ENCODE measurements at places on chromosomes 3 and 15. TPM values are rescaled to one million over a fixed set of nuclear protein-coding genes. Genes with fewer than 3 reads are reported as not detected.
A peak's percentile ranks its signal among the peaks of the same experiment; 100 is the strongest.

- no peaks in the 10 kb centered on the region for H3K36me3 ChIP-seq
- H3K4me3 ChIP-seq: no peak overlapping the region
- peak; percentile 31 for DNase-seq
- H3K4me1 ChIP-seq: no peaks in the 10 kb centered on the region
- H3K27ac ChIP-seq: no peak overlapping the region
Observed at GRCh38 chr15:42138411-42138810, 18.0 kb downstream of the PLA2G4F start.

- H3K27me3 ChIP-seq: no peaks in the 10 kb centered on the region
- no peaks in the 10 kb centered on the region for H3K4me1 ChIP-seq
- DNase-seq: no peak
- no peak overlapping the region for H3K4me3 ChIP-seq
Observed at GRCh38 chr3:155701882-155702465, 42.9 kb downstream of the PLCH1 start.

Gene PP2D1
- total RNA-seq: not detected

Gene COX5A
- 83.5 TPM for total RNA-seq

GRCh38 chr3:182723596-182723995 is 69.7 kb upstream of the ATP11B start:
- DNase-seq: no peak
- H3K27me3 ChIP-seq: no peaks in the 10 kb centered on the region

DNA sequence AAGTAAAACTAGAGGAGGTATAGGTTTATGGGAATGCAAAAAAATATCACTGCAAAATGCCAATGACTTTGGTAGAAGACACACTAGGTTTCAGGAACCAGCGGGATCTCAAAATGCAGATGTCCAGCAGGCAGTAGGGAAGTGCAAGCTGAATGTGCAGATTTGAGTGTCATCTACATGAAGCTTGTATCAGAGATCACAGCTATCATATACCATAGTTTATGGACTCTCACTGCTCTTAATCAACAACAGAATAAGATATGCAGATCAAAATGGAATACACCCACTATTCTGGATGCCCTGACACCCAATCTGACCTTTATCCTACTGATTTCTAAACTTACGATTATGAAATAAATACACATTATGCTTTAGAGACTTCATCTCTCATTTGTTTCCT is 27.7 kb downstream of the TMCC1 start:
- H3K27ac ChIP-seq: no peak overlapping the region
- peaks cover 1% of the 10 kb centered on the region for H3K36me3 ChIP-seq
- no peak overlapping the region for H3K4me3 ChIP-seq

Gene SKOR1
- total RNA-seq: not detected

DNA sequence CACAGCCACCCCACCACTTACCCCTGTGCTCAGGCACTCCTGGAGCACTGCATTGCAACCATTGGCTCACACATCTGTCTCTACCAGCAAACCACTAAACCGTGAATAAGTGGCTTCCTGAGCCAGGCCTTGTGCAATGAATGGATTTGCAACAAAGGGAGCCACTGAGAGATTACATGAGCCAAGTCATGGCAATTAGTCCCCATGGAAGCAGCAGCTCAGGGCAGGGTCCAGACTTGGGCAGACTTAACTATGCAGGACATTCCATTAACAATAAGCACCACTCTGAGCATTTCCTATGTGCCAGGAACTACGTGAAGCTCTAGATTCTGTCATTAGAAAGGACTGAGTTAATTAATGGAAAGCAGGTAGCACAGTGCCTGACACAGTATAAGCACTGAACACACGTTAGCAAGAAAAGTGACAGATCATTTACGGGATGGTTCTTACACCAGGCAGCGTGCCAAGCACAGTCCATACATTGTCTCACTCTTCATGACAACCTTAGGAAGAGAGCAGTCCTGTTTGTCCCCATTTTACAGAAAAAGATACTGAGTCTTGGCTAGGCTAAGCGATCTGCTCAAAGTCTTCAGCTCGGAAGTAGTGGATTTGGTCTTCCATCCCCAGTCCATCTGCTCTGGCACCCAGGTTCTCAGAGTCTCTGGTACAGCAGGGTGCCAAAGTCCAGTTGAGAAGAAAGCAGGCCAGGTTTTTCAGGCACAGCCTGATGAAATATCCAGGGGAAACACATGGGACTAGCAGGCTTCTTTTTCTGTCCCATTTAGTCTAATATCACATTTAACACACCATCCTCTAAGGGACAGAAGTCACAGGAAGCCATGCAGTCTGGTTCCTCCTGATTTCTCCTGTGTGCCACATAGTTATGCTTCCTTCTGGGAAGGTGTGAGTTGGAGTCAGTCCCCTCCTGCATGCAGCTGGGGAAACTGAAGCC is 44.1 kb downstream of the LIPC start:
- no peaks in the 10 kb centered on the region for H3K36me3 ChIP-seq
- H3K4me1 ChIP-seq: peaks cover 7% of the 10 kb centered on the region
- H3K4me3 ChIP-seq: no peak overlapping the region
- no peaks in the 10 kb centered on the region for H3K27me3 ChIP-seq
- H3K27ac ChIP-seq: no peak overlapping the region

Gene TJP1
- 90.0 TPM for total RNA-seq

DNA sequence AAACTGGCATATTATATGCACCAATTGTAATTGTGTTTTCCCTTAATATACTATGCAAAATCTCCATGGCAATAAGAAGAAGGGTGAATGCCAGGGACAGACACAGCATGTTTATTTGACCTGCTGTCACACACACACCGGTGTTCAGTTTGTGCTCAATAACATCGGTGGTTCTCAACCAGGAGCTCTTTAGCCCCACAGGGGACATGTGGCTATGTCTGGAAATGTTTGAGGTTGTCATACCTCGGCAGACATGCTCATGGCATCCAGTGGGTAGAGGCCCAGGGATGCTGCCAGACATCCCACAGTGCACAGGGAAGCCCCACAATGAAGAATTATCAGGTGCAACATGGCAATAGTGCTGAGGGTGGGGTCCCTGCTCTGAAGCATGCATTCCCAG is 38.2 kb downstream of the GLB1 start:
- H3K27ac ChIP-seq: no peak overlapping the region
- peaks cover 23% of the 10 kb centered on the region for H3K36me3 ChIP-seq
- no peak overlapping the region for H3K4me3 ChIP-seq
- no peaks in the 10 kb centered on the region for H3K4me1 ChIP-seq
- no peak for DNase-seq

Gene GOLGA8T
- total RNA-seq: 1.4 TPM

DNA sequence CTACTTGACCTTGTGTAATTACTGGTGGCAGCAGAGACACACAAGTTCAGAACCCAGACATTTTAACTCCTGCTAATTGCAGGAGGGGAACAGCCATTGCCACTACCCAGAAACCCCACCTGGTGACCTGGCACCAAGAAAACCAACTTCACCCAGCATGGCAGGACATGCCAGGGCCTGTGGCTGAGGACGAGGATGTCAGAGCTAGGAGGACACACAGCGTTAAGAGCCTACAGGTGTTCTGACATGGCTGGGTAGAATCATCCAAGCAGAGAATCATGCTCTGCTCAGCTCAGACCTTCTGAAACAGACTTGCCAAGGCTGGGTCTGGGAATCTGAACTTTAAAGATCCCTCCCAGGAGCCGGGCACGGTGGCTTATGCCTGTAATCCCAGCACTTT is 11.7 kb upstream of the SPATA12 start:
- H3K4me1 ChIP-seq: no peaks in the 10 kb centered on the region
- no peak overlapping the region for H3K4me3 ChIP-seq
- no peaks in the 10 kb centered on the region for H3K27me3 ChIP-seq
- no peak overlapping the region for H3K27ac ChIP-seq
- no peak for DNase-seq

Gene CACNA1D
- 0.43 TPM for total RNA-seq

Gene ASB7
- 9.3 TPM for total RNA-seq

GRCh38 chr3:102480139-102480538 is 45.3 kb downstream of the ZPLD1 start:
- H3K36me3 ChIP-seq: no peaks in the 10 kb centered on the region
- H3K27ac ChIP-seq: no peak overlapping the region
- no peak for DNase-seq
- H3K4me3 ChIP-seq: no peak overlapping the region
- H3K4me1 ChIP-seq: no peaks in the 10 kb centered on the region

- no peaks in the 10 kb centered on the region for H3K36me3 ChIP-seq
- no peaks in the 10 kb centered on the region for H3K4me1 ChIP-seq
- no peak for DNase-seq
- no peak overlapping the region for H3K4me3 ChIP-seq
- no peaks in the 10 kb centered on the region for H3K27me3 ChIP-seq
Observed at GRCh38 chr15:43943511-43943910, 116.7 kb downstream of the WDR76 start.
